ENCODE measurements at places on chromosomes 13 and 19.

- DNase-seq = no peak
Measured at GRCh38 chr19:47023448-47023794, 3.8 kb downstream of the NPAS1 start.

DNA sequence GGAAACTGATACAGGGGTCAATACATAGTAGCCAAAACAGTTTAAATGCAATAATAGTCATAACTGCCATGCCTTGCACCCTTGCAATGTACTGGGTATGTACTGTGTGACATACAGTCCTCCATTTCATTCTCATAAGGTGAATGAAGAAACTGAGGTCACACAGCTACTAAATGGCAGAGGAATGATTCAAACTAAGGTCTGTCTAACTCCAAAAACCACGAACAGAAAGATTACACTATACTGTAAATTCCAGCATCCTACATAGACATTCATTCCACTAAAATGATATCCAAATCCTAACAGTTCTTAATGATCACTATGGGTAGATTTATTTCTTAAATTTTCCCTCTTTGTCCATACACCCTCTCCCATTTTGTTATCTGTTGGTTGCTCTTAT lies 238.1 kb upstream of the SERP2 start:
- no peak for DNase-seq

GRCh38 chr13:53507741-53508140 lies 479.1 kb downstream of the OLFM4 start:
- DNase-seq = no peak

DNA sequence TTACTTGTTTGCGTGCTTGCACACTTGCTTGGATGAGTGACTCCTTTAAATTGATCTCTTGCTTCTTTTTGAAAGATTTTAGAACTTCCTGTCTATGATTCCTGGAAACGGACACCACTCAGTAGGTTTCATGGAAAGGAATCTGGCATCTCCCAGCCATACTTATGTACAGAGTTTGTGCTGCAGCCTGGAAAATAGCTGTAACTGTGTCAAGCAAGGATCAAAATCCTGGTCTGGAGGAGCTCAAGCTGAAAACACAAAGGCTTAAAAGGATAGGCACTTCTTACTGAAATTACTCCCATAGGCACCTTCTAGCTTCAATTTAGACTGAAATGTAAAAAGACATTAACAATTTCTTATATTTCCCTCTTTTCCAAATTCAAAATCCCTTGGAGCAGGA lies 1.4 kb upstream of the FREM2 start:
- DNase-seq = no peak

- no peak for DNase-seq
Measured at GRCh38 chr19:33254245-33254824, 28.7 kb upstream of the SLC7A10 start.

Data from ovary (tissue), 10 donors.